A673 (cell line): ENCODE measurements at places on chromosomes 2 and 18.
A peak's percentile ranks its signal among the peaks of the same experiment; 100 is the strongest.

GRCh38 chr2:148451046-148451445 lies 193.5 kb upstream of the EPC2 start:
- no peaks in the 10 kb centered on the region for H3K27me3 ChIP-seq
- H3K27ac ChIP-seq = no peak overlapping the region
- H3K36me3 ChIP-seq = no peaks in the 10 kb centered on the region
- DNase-seq = no peak

- no peak overlapping the region for H3K27ac ChIP-seq
- H3K4me1 ChIP-seq = no peaks in the 10 kb centered on the region
- no peak overlapping the region for H3K4me3 ChIP-seq
- no peaks in the 10 kb centered on the region for H3K36me3 ChIP-seq
- DNase-seq = peak; percentile 18
Observed at GRCh38 chr2:108215794-108216211, 24.0 kb upstream of the SULT1C3 start.

DNA sequence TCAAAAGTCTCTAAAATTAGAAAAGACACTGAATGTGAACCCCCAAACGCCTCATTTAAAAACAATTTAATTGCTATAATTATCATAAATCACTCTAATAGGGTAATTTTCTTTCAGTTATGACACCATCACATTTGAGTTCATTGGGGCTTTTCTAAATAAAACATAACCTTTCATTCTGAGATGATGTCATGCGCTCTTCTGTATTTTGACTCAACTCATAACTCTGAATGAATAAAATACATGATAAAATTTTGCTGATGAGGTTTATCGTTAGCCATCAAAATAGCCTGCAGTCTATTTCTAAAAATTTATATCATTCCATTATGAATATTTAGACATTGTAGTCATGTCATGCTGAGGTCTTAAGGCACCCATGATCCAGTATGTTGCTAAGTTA lies 1099.7 kb downstream of the SUCLG1 start:
- H3K27me3 ChIP-seq = no peaks in the 10 kb centered on the region
- no peaks in the 10 kb centered on the region for H3K36me3 ChIP-seq
- H3K4me3 ChIP-seq = no peak overlapping the region
- DNase-seq = no peak

DNA sequence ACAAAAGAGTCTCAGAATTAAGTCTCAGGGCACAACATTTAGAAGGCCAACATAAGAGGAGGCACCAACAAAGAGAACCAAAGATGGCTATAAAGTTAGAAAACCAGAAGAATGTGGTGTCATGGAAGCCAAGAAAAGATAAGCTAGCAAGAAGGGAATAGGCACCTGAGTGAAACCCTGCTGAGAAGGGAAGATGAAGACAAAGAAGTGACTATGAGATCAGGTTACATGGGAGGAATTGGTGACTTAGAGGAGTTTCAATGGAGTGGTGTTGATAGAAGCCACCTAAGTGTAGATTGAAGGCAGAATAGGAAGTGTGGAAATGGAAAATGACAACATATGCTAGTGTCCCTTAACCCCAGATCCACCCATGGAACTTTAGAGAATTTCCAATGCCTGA lies 327.6 kb upstream of the KCNJ3 start:
- no peak for DNase-seq
- H3K4me1 ChIP-seq = no peaks in the 10 kb centered on the region
- H3K4me3 ChIP-seq = no peak overlapping the region
- H3K27ac ChIP-seq = no peak overlapping the region
- H3K27me3 ChIP-seq = peaks cover 24% of the 10 kb centered on the region

- H3K4me3 ChIP-seq = peak overlapping the region; percentile 36
- no peaks in the 10 kb centered on the region for H3K27me3 ChIP-seq
- H3K27ac ChIP-seq = no peak overlapping the region
- H3K4me1 ChIP-seq = peaks cover 6% of the 10 kb centered on the region
- DNase-seq = peak; percentile 62
Observed at GRCh38 chr2:218387369-218388194, 5.5 kb downstream of the SLC11A1 start.

GRCh38 chr2:12440731-12441130 lies 276.0 kb upstream of the TRIB2 start:
- DNase-seq = peak; percentile 65
- H3K27ac ChIP-seq = no peak overlapping the region
- H3K4me1 ChIP-seq = peaks cover 19% of the 10 kb centered on the region
- no peaks in the 10 kb centered on the region for H3K36me3 ChIP-seq

DNA sequence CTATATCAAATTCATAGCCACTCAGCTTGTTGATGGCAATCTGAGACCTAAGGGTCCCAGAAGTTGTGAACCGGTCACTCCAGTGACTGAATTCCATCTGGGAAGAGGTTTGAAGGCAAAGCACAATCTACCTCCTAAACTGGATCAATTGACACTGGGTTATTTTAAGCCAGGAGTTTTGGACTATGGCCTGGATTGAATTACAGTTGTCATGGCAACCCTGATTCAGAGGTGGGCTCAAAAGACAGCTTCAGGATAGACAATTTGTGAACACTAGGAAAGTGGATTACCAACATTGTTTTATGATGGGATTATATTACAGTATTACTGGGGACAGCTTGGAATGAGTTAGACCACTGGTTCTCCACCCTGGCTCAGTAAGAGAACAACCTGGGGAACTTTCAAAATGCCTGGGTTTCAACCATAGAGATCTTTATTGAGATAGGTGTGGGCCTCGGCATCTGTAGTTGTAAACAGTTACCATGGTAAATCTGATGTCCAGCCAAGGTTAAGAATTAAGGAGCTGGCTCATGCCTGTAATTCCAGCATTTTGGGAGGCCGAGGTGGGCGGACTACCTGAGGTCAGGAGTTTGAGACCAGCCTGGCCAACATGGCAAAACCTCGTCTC lies 58.8 kb downstream of the MFSD6 start:
- no peaks in the 10 kb centered on the region for H3K27me3 ChIP-seq
- H3K27ac ChIP-seq = no peak overlapping the region
- DNase-seq = peak; percentile 25
- H3K4me1 ChIP-seq = peaks cover 40% of the 10 kb centered on the region

DNA sequence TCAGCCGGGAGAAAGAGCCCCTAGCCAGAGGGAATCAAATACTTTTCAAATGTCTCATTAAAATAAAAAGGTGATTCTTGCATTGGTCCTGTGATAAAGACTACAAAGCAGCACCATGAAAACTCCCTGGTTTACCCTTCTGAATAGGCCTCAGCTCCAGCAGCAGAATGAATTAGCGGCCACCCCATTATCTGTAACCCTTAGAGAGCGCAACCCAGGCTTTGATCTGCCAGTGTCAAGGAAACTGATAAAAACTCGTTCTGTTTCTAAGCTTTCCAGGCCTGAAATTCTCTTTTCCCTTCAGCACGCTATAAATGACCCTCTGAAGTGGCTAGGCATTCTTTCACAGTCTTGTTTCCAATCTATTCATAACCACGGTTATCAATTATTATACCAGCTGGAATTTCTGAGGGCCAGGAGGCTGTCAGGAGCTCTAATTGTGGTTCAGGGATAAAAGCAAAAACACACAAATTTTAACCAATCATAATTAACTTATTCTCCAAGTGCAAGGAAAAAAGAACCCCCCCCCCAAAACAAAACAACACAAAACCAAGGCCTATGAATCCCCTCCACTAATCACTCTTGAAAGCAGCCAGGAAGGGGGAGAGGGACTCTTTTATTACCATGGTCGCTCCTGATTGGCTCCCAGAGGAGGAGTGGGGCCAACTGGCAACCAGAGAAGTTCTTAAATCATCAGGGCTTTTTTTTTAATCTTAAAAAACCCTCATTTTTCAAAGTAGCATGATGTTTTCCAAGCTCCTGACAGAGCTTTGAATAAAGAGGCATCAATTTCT lies 258.9 kb downstream of the CYRIA start:
- no peaks in the 10 kb centered on the region for H3K36me3 ChIP-seq
- no peak overlapping the region for H3K27ac ChIP-seq
- H3K4me1 ChIP-seq = no peaks in the 10 kb centered on the region
- H3K4me3 ChIP-seq = no peak overlapping the region
- peaks cover 23% of the 10 kb centered on the region for H3K27me3 ChIP-seq

- H3K27me3 ChIP-seq = no peaks in the 10 kb centered on the region
- H3K4me3 ChIP-seq = no peak overlapping the region
- no peaks in the 10 kb centered on the region for H3K4me1 ChIP-seq
- DNase-seq = no peak
- no peaks in the 10 kb centered on the region for H3K36me3 ChIP-seq
- H3K27ac ChIP-seq = no peak overlapping the region
Observed at GRCh38 chr2:138640921-138641676, 139.1 kb downstream of the NXPH2 start.

GRCh38 chr2:174929786-174930185 lies 75.4 kb downstream of the CHN1 start:
- DNase-seq = no peak
- H3K36me3 ChIP-seq = no peaks in the 10 kb centered on the region
- H3K27ac ChIP-seq = no peak overlapping the region
- no peaks in the 10 kb centered on the region for H3K27me3 ChIP-seq

DNA sequence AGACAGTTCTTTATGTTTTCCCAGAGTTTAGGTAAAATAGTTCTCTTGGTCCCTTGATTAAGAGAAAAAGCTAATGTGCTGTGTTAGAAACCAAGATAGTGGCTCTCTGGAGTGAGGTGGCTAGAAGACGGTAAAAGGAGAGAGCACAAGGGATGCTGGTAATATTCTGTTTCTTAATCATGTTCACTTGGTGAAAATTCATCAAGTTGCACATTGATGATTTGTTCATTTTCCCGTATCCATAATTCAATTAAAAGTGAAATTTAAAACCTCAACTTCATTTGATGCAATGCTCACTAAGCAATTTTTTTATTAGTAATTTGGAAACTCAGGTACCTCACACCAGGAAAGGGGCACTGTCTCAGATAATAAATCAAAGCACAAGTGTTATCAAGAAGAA lies 113.8 kb downstream of the NBAS start:
- H3K4me3 ChIP-seq = no peak overlapping the region
- H3K4me1 ChIP-seq = peaks cover 12% of the 10 kb centered on the region
- DNase-seq = no peak
- H3K27me3 ChIP-seq = no peaks in the 10 kb centered on the region
- H3K36me3 ChIP-seq = no peaks in the 10 kb centered on the region
- no peak overlapping the region for H3K27ac ChIP-seq

- peaks cover 8% of the 10 kb centered on the region for H3K4me1 ChIP-seq
- H3K27ac ChIP-seq = no peak overlapping the region
- no peak overlapping the region for H3K4me3 ChIP-seq
- H3K36me3 ChIP-seq = no peaks in the 10 kb centered on the region
Observed at GRCh38 chr2:234027641-234028040, 22.9 kb upstream of the SPP2 start.

GRCh38 chr2:189608170-189608569 lies 27.6 kb upstream of the SLC40A1 start:
- H3K36me3 ChIP-seq = no peaks in the 10 kb centered on the region
- H3K27ac ChIP-seq = no peak overlapping the region
- H3K4me3 ChIP-seq = no peak overlapping the region
- DNase-seq = no peak
- H3K4me1 ChIP-seq = peaks cover 4% of the 10 kb centered on the region

GRCh38 chr2:209145941-209146681 lies 277.7 kb upstream of the MAP2 start:
- H3K4me1 ChIP-seq = no peaks in the 10 kb centered on the region
- H3K27ac ChIP-seq = no peak overlapping the region
- no peaks in the 10 kb centered on the region for H3K36me3 ChIP-seq
- H3K4me3 ChIP-seq = no peak overlapping the region
- DNase-seq = no peak

DNA sequence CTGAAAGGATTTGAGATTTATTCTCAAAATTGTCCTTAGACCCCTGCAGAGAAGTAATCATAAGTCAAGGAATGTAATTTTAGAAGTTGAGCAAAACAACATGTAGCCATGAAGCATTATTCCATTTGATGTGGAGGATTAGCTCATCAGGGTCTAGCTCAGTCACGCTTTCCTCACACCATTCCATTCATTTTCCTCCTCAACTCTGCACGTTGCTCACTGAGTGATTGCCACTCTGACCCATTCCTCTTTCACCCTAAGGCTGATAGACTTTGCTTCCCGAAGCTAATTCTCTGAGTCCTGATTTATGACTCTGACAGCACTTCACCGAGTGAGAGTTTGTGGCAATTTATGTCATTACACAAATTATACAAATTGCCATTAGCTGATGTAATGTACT lies 820.6 kb upstream of the PIK3C3 start:
- no peak overlapping the region for H3K4me3 ChIP-seq
- no peak for DNase-seq
- no peaks in the 10 kb centered on the region for H3K4me1 ChIP-seq
- H3K27ac ChIP-seq = no peak overlapping the region
- no peaks in the 10 kb centered on the region for H3K27me3 ChIP-seq

GRCh38 chr18:50558948-50559751 lies 737 bp upstream of the MAPK4 start:
- H3K36me3 ChIP-seq = no peaks in the 10 kb centered on the region
- DNase-seq = no peak
- H3K27me3 ChIP-seq = peaks cover 71% of the 10 kb centered on the region
- peak overlapping the region; percentile 56 for H3K4me3 ChIP-seq
- H3K4me1 ChIP-seq = peaks cover 6% of the 10 kb centered on the region

- no peaks in the 10 kb centered on the region for H3K27me3 ChIP-seq
- H3K36me3 ChIP-seq = peaks cover 4% of the 10 kb centered on the region
- H3K27ac ChIP-seq = no peak overlapping the region
- no peaks in the 10 kb centered on the region for H3K4me1 ChIP-seq
- H3K4me3 ChIP-seq = no peak overlapping the region
- DNase-seq = no peak
Observed at GRCh38 chr2:233486357-233486756, 80.2 kb downstream of the USP40 start.

- no peaks in the 10 kb centered on the region for H3K4me1 ChIP-seq
- no peak overlapping the region for H3K4me3 ChIP-seq
- H3K36me3 ChIP-seq = no peaks in the 10 kb centered on the region
- no peaks in the 10 kb centered on the region for H3K27me3 ChIP-seq
- H3K27ac ChIP-seq = no peak overlapping the region
Observed at GRCh38 chr18:42190643-42191042, 235.6 kb downstream of the PIK3C3 start.

DNA sequence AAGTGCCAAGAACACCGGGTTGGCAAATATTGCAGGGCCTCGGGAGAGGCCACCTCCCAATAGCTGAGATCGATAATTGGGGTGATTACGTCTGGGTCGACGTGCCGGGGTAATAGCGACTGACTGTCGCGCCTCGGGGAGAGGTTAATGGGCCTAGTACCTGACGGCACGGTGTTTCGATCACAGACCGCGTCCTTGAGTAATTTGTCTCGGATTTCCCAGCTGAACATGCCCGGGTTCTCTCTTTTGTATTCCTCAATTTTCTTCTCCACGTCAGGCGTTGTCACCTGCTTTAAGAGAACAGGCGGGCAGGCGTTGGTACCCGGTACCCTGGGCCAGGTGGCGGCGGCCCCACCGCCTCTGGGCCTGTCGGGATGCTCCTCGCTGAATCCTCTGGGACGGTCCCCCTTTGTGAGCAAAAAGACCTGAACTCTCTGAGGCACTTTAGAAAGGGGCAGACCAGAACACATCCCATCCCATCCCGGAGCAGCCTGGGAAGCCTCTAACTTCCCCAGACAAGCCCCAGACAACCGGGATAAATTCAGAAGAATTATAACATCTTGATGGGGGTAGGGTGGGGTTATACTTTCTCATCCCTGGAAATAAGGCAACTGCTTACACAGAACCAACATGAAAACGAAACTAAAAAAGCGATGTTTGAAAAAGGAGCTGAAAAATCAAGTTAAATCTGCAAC lies 3.3 kb downstream of the PAX3 start:
- H3K4me1 ChIP-seq = peaks cover 32% of the 10 kb centered on the region
- peak overlapping the region; percentile 77 for H3K4me3 ChIP-seq
- H3K27ac ChIP-seq = peak overlapping the region; percentile 89
- no peaks in the 10 kb centered on the region for H3K27me3 ChIP-seq
- DNase-seq = no peak
